ENCODE measurements at places on chromosomes 3 and 15. TPM values are rescaled to one million over a fixed set of nuclear protein-coding genes. Genes with fewer than 3 reads are reported as not detected.
A peak's percentile ranks its signal among the peaks of the same experiment; 100 is the strongest.

Gene GOLGA6L4
- 0.29 TPM for total RNA-seq

DNA sequence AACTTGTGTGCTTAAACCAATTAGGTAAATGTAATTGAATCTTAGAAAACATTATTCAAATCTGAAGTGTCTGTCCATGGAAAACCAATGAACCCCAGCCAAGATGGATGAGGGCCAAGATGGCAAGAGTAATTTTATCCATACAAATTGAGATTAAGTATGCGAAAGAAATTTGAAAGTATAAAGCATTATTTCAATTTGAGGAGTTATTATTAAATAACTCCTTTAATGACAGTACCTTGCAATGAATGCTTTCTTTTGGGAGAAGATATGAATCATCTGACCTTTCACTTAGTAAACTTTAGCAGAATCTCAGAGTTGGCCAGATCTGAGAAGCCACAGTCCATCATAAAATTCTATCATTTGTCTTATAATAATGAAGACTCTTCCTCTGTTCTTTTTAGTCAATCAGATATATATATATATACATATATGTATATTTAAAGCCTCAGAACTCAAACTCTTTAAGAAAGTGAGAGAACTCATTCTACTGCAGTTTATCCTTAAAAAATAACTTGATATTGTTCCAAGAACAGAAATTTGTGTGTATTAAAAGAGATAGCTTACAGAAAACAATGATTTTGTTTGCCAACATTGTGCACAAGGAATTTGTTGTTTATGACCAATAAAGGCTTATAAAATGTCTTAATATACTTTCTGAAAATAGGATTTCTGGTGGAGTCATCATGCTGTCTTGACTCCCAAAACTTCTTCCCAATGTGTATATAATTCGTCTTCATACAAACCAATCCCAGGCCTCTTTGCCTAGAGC is 434.8 kb upstream of the THBS1 start:
- no peak for DNase-seq

- peak; percentile 89 for DNase-seq
Observed at GRCh38 chr3:49013738-49014660, 4.4 kb downstream of the DALRD3 start.

DNA sequence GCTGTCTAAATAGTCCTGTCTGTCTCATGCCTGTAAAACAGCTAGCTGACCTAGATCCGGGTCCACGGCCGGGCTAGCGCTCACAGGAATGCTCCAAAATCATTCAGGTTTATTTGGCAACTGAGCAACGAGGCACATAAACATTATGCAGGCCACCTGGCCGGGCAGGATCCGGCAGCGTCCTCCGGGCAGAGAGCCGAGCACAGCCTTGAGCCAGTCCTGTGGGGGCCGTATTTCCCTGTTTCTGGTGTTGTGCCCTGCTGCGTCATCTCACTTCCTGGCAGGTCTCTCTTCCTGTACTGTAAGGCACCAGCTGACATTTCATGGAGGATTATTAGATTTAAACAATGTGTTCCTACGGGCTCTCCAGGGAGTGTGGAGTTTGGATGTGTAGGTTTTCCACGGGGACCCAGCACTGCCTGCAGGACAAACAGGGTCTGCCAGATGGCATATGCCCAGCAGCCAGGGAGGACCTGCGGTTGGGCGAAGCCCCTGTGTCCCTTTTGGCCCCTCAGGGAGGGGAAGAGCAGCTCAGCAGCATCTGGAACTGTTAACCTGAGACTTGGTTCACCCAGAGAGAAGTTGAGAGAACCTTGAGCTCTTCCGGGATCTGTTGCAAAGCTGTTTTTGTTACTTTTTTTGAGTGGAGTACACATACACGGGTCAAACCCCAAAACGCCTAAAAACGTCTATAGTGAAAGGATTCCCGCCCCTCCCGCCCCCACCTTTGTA is 16.6 kb upstream of the LRRK1 start:
- peak; percentile 16 for DNase-seq

Gene CILP
- 0.27 TPM for total RNA-seq

DNA sequence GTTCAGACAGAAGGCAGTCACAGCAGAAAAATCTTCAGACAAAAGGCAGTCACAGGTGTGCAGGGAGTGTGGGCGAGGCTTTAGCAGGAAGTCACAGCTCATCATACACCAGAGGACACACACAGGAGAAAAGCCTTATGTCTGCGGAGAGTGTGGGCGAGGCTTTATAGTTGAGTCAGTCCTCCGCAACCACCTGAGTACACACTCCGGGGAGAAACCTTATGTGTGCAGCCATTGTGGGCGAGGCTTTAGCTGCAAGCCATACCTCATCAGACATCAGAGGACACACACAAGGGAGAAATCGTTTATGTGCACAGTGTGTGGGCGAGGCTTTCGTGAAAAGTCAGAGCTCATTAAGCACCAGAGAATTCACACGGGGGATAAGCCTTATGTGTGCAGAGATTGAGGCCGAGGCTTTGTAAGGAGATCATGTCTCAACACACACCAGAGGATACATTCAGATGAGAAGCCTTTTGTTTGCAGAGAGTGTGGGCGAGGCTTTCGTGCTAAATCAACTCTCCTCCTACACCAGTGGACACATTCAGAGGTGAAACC is 27.6 kb downstream of the ZNF589 start:
- DNase-seq: no peak

DNA sequence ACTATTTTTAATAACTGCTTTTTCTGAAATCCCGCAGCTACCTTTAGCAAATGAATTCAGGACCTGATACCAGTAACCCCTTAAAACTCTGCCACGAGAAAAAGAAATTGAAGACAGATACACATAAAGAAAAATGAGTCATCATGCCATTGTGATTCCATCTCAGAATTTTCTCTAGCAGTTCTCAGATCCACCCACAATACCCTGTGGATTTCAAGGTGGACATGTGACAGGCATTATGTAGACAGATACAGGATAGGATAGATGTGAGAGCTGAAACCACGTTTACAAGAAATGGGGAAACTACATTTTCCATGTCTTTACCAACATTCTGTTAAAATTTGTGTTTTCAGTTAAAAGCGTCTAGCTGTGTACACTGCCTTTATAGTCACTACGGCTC is 291.9 kb upstream of the NR2F2 start:
- DNase-seq: no peak

DNA sequence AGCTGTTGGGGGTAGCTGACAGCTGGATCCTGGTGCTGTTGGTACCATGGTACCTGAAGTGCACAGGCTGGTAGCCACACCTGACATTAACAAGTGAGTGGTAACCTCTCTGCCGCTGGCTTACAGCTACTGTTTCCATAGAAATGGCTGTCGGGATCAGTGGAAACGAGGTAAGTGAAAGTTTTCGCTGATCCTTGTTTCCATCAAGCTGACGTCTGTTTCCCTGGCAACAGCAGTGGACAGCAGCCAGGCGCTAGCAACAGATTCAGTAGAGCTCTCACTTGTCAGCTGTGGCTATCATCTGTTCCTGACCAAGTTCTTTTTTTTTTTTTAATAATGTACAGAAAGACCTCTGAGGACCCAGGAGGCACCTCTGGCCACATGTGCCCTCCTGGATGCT is 166.2 kb downstream of the CHDH start:
- peak; percentile 28 for DNase-seq

Gene MB21D2
- 11.6 TPM for total RNA-seq
